Epithelial cell of umbilical artery (primary cell): ENCODE measurements at places on chromosomes 7 and 10. TPM values are rescaled to one million over a fixed set of nuclear protein-coding genes. Genes with fewer than 3 reads are reported as not detected.

The HOXA4 gene
- 0.30 and 0.32 TPM in 2 replicates for total RNA-seq

The PTF1A gene
- not detected in 2 replicates for total RNA-seq

The TAS2R3 gene
- total RNA-seq: 0.32 and 0.76 TPM in 2 replicates

The RAB19 gene
- 0.46 TPM in 1 of 2 replicates, not detected in the other for total RNA-seq

The CYP26C1 gene
- total RNA-seq: 0.32 and 1.4 TPM in 2 replicates

The CPA4 gene
- total RNA-seq: 0.32 and 1.7 TPM in 2 replicates

The CDNF gene
- total RNA-seq: 0.32 and 0.61 TPM in 2 replicates
